ENCODE measurements at places on chromosomes 12 and 14. TPM values are rescaled to one million over a fixed set of nuclear protein-coding genes. Genes with fewer than 3 reads are reported as not detected.

PIWIL1 gene
- polyA plus RNA-seq, result 2.1 TPM

LRRC10 gene
- 0.04 TPM for polyA plus RNA-seq

KRT71 gene
- not detected for polyA plus RNA-seq

MYF6 gene
- 0.14 TPM for polyA plus RNA-seq

RHOJ gene
- 23.0 TPM for polyA plus RNA-seq

SPX gene
- polyA plus RNA-seq, result 21.3 TPM

SLC7A7 gene
- polyA plus RNA-seq, result 121 TPM
